ENCODE measurements at places on chromosomes 7 and 10. TPM values are rescaled to one million over a fixed set of nuclear protein-coding genes. Genes with fewer than 3 reads are reported as not detected.

- H3K4me1 ChIP-seq, result no peaks in the 10 kb centered on the region
- no peak overlapping the region for H3K4me3 ChIP-seq
- H3K36me3 ChIP-seq, result no peaks in the 10 kb centered on the region
- no peak for DNase-seq
These were observed 339.9 kb downstream of the CCSER2 start for GRCh38 chr10:84668186-84668763.

Gene SPAG6
- total RNA-seq, result not detected

DNA sequence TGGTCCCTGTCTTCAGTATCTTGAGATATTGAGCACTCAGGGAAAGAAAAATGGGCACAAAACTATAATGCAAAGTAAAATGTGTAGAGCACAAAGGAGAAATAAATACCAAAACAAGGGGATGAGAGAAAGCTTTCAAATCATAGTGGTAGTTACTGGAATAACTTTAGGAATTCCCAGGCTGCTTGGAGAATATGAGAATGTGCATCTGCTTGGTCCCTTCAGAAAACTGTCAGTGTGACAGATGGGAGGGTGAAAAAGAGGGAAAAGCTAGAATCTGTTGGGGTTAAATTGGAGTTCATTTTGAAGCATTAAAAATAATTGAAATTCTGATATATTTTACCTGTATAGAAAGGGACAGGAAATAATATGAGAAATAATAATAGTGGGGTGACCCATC lies 15.3 kb downstream of the ST7 start:
- no peak for DNase-seq
- no peak overlapping the region for H3K27ac ChIP-seq
- H3K27me3 ChIP-seq, result no peaks in the 10 kb centered on the region
- peaks cover 21% of the 10 kb centered on the region for H3K4me1 ChIP-seq
- H3K4me3 ChIP-seq, result no peak overlapping the region
- no peaks in the 10 kb centered on the region for H3K36me3 ChIP-seq

DNA sequence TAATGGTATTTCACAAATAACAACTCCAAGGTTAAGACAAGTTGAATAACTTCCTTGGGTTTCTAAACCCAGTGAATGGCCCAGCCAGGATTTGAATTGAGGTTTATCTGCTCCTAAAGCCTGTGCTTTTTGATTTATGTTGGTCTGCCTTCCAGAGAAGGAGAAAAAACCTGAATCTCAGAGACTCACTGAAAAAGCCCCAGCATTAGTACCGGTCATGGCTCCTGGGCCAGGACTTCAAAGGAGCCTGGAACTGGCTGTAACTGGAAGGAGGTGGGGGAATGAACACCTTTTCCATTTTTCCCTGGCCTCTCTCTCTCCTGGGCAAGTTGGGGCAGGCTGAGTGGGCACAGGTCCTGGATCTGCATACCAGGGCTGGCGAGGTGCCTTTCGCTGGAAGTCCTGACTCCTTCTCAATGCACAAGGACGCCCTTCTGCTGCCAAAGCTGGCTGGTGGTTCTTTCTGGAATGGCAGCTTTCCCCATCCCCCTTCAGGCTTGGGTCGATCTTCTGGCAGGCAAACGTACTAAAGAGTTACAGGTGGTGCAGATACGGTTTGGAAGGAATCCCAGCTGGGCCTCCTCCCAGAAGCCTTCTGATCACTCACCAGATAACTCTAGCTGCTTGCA lies 268.2 kb downstream of the PTEN start:
- H3K4me3 ChIP-seq, result no peak overlapping the region
- H3K36me3 ChIP-seq, result no peaks in the 10 kb centered on the region
- peaks cover 6% of the 10 kb centered on the region for H3K4me1 ChIP-seq
- peak; percentile 34 for DNase-seq
- no peaks in the 10 kb centered on the region for H3K27me3 ChIP-seq
- H3K27ac ChIP-seq, result no peak overlapping the region

GRCh38 chr10:132264306-132264950 lies 43.3 kb downstream of the STK32C start:
- H3K4me1 ChIP-seq, result peaks cover 10% of the 10 kb centered on the region
- no peak for DNase-seq
- no peaks in the 10 kb centered on the region for H3K36me3 ChIP-seq
- H3K4me3 ChIP-seq, result no peak overlapping the region
- no peak overlapping the region for H3K27ac ChIP-seq

GRCh38 chr10:76916536-76916935 lies 721.1 kb downstream of the KCNMA1 start:
- H3K4me3 ChIP-seq, result no peak overlapping the region
- no peak overlapping the region for H3K27ac ChIP-seq
- no peaks in the 10 kb centered on the region for H3K4me1 ChIP-seq
- no peaks in the 10 kb centered on the region for H3K36me3 ChIP-seq
- no peaks in the 10 kb centered on the region for H3K27me3 ChIP-seq
- no peak for DNase-seq

DNA sequence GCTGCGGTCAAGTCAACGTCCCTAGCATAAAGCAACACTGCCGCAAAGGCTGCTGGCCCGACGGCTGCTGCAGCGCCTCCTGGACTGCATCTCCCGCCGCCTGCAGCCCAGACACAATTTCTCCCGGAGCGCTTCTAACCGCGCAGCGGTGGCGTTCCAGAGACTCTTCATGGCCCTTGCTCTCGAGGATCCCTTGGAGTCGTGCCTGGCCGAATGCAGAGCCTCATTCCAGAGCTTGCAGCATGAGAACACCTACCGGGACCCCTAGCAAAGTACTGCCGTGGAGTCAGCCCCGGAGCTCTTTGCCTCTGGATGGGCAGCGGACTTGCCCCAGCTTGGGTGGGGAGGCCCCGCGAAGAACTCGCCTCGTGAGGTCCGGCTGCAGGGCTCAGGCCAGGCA lies 79.7 kb upstream of the ZNF32 start:
- DNase-seq, result no peak
- no peaks in the 10 kb centered on the region for H3K4me1 ChIP-seq
- no peaks in the 10 kb centered on the region for H3K27me3 ChIP-seq
- H3K36me3 ChIP-seq, result no peaks in the 10 kb centered on the region
- H3K27ac ChIP-seq, result no peak overlapping the region
- H3K4me3 ChIP-seq, result no peak overlapping the region

DNA sequence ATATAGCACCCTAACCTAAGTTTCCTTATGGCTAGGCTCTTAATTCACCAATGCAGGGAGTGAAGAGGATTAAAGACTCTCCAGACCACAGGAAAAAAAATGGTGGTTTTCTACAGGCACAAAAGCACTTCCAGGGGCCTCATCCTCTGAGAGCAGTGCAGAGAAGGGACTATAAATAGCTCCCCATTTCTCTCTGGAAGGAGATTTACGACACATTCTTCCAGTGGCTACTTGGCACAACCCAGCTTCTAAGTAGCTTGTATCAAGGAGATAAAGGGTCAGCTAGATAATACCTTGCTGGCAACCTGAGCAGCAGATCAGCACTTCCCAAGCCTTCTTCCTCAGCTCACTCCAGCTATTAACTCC lies 73.5 kb downstream of the CRPPA start:
- peaks cover 4% of the 10 kb centered on the region for H3K4me1 ChIP-seq
- no peaks in the 10 kb centered on the region for H3K27me3 ChIP-seq
- no peaks in the 10 kb centered on the region for H3K36me3 ChIP-seq
- no peak for DNase-seq
- H3K27ac ChIP-seq, result no peak overlapping the region
- H3K4me3 ChIP-seq, result no peak overlapping the region

DNA sequence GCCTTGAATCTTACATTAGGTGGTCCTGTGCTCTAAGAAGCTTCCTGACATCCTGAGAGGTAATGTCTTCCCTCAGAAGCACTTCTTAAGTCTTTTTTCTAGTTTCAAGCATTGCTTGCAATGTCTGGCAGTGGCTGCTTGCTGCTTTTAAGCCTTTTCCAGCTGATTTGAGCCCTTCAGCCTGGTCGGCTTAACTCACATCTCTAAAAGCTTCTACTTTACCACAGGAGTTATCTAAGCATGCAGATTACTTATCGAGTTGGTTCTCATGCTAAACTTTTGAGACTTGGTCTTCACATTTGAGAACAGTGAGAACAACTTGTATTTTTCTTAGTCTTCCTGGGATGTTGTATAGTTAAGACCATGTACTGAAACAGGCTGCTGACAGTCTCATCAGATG lies 3.9 kb downstream of the LRMDA start:
- no peaks in the 10 kb centered on the region for H3K36me3 ChIP-seq
- peaks cover 18% of the 10 kb centered on the region for H3K4me1 ChIP-seq
- no peak overlapping the region for H3K4me3 ChIP-seq
- H3K27ac ChIP-seq, result no peak overlapping the region

Gene PNLIPRP3
- not detected for total RNA-seq

DNA sequence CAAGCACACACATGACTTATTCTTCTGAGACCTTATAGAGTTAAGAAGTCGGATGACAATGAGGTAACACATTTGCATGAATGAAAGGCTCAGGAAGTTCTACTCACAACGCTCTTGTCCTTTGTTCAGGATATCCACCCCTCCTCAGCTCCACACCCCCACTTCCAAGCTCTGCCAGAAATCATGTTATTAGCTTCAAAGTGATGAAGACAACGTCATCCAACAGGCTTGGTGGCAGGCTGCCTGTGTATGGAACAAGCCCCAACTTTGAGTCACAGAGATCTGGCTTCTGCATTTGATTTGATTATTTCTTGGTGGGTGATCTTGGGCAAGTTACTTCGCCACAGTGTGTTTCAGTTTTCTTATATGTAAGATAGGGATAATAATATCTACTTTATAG lies 12.4 kb upstream of the BMPER start:
- DNase-seq, result peak; percentile 19
- H3K27me3 ChIP-seq, result peaks cover 3% of the 10 kb centered on the region
- no peak overlapping the region for H3K27ac ChIP-seq
- peaks cover 8% of the 10 kb centered on the region for H3K4me1 ChIP-seq

Gene CRTAC1
- 1.9 TPM for total RNA-seq

Gene RBP3
- not detected for total RNA-seq

Gene CAV1
- total RNA-seq, result 274 TPM

- H3K27ac ChIP-seq, result no peak overlapping the region
- no peaks in the 10 kb centered on the region for H3K27me3 ChIP-seq
- no peak for DNase-seq
- no peaks in the 10 kb centered on the region for H3K4me1 ChIP-seq
These were observed 46.2 kb downstream of the CACUL1 start for GRCh38 chr10:118708571-118708970.

GRCh38 chr7:83365746-83366145 lies 203.1 kb upstream of the PCLO start:
- no peaks in the 10 kb centered on the region for H3K36me3 ChIP-seq
- no peaks in the 10 kb centered on the region for H3K4me1 ChIP-seq
- H3K27ac ChIP-seq, result no peak overlapping the region

DNA sequence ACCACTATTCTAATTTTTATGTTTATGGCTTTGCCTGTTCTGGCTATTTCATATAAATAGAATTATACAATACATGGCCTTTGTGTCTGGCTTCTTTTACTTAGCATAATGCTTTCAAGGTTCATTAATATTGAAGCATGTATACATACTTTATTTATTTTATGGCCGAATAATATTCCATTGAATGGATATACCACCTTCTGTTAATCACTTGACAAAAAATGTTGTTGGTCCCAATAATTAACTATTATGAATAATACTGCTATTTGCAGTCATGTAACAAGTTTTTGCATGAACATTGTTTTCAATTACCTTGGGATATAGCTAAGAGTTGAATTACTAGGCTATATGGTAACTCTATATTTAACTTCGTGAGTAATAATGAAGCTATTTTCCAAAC lies 767.5 kb downstream of the INHBA start:
- no peaks in the 10 kb centered on the region for H3K4me1 ChIP-seq
- H3K36me3 ChIP-seq, result no peaks in the 10 kb centered on the region
- H3K27me3 ChIP-seq, result no peaks in the 10 kb centered on the region
- no peak overlapping the region for H3K27ac ChIP-seq

Gene CALHM3
- total RNA-seq, result not detected

DNA sequence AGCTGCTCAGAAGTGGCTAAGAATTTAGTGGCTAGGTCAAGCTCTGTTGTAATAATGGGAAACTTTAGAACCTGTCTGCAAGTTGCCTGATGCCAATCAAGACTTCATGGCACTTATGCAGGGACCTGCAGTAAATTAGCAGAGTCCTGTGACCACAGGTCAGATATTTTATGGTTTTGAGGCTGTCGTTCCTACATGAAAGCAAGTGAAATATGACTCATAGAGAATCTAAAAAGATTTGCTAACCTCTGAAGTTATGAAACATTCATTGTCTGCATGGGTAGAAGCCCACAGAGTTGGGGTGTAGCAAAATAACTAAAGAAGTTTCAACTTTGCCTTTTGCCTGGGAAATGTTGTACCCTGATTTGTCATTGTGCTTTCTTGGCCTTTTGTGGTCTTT lies 32.3 kb downstream of the SLC39A12 start:
- DNase-seq, result no peak
- H3K36me3 ChIP-seq, result no peaks in the 10 kb centered on the region
- H3K4me3 ChIP-seq, result no peak overlapping the region
- H3K27me3 ChIP-seq, result no peaks in the 10 kb centered on the region
- H3K27ac ChIP-seq, result no peak overlapping the region

DNA sequence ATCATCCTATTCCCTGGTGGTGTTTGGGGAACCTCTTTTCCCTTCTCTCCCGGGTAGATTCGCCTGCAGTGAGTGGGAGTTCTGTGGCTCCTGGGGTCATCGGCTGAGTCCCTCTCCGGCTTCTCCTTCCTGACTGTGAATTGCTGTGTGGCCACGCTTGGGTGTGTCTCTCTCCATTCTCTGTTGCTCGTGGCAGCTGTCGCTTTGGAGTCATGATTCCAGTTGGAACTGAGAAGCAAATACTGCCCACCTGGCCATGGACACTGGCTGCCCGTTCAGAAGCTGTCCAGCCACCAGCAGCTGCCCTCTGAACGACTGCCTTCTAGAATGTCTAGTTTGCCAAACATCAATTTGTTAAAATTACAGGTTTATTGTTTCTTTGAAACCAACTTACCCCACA lies 23.1 kb upstream of the PITRM1 start:
- peaks cover 6% of the 10 kb centered on the region for H3K4me1 ChIP-seq
- H3K27me3 ChIP-seq, result no peaks in the 10 kb centered on the region
- no peak overlapping the region for H3K4me3 ChIP-seq
- DNase-seq, result no peak
- H3K36me3 ChIP-seq, result no peaks in the 10 kb centered on the region

- H3K27ac ChIP-seq, result no peak overlapping the region
- no peak for DNase-seq
- H3K27me3 ChIP-seq, result no peaks in the 10 kb centered on the region
- H3K4me1 ChIP-seq, result no peaks in the 10 kb centered on the region
These were observed 479.7 kb downstream of the ATRNL1 start for GRCh38 chr10:115572740-115573455.

DNA sequence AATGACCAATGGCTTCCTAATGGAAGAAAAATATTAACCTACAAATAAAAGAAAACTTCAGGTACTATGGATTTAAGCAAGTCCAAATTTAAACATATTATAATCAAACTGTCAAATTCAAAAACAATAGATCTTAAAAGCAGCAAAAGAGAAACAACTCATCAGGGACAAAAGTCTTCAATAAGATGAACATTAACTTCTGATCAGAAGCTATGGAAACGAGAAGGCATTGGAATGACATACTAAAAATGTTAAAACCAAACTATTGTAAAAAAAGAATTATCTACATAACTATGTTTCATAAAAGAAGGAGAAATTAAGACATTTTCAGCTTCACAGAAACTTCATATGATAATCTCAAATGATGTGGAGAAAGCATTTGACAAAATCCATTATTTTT lies 334.7 kb downstream of the ANKRD7 start:
- no peak overlapping the region for H3K27ac ChIP-seq
- no peak overlapping the region for H3K4me3 ChIP-seq
- H3K4me1 ChIP-seq, result no peaks in the 10 kb centered on the region
- no peak for DNase-seq
- H3K36me3 ChIP-seq, result no peaks in the 10 kb centered on the region

Gene MPP7
- 13.4 TPM for total RNA-seq

GRCh38 chr7:95395755-95396135 lies 430 bp downstream of the PON3 start:
- no peak for DNase-seq
- peaks cover 22% of the 10 kb centered on the region for H3K27me3 ChIP-seq
- H3K4me3 ChIP-seq, result peak overlapping the region; percentile 53
- H3K4me1 ChIP-seq, result peaks cover 12% of the 10 kb centered on the region

Gene ASB4
- 4.6 TPM for total RNA-seq

Gene TAC1
- total RNA-seq, result not detected

All from heart right ventricle (tissue), 16 donors.